Naive thymus-derived CD8-positive, alpha-beta T cell (primary cell): ENCODE measurements at places on chromosomes 3 and 15.

DNA sequence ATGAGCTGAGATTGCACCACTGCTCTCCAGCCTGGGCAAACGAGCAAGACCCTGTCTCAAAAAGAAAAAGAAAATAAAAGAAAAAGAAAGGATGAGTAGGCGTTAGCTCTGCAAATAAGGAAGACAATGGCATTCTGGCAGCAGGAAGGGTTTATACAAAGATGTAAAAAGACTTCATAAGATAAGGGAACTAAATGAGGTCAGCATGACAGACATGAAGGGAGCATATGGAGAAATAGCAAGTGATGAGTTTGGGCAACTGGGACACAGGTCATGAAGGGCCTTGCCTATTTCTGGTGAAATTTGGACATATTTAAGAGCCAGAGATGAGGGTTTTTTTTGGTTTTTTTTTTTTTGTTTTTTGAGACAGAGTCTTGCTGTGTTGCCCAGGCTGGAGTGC, 24.5 kb downstream of the TMEM266 start:
- DNase-seq, result no peak

GRCh38 chr3:101300073-101300472, 20.3 kb downstream of the IMPG2 start:
- no peak for DNase-seq

GRCh38 chr3:43692085-43692855, 1.5 kb downstream of the ABHD5 start:
- DNase-seq, result no peak

- no peak for DNase-seq
Observed at GRCh38 chr15:88645171-88646087, 6.6 kb downstream of the ISG20 start.

DNA sequence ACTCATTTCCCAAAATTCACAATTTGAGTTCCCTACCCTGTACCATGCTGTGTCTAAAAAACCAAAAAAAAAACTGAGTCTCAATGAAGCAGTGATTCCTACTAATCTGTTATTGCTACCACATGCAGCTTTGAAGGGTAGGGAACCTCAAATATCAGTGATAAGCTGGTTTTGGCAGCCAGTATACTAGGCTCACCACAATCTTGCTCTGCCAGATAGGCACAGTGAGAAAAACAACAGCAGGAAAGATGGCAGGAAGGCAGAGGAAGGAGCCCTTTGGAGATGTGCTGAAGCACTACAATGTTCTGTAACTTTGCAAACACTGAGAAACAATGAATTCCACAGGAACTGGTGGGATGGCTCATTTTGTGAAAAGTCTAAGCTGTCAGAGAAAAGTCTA, 96.9 kb upstream of the UBP1 start:
- DNase-seq, result no peak

DNA sequence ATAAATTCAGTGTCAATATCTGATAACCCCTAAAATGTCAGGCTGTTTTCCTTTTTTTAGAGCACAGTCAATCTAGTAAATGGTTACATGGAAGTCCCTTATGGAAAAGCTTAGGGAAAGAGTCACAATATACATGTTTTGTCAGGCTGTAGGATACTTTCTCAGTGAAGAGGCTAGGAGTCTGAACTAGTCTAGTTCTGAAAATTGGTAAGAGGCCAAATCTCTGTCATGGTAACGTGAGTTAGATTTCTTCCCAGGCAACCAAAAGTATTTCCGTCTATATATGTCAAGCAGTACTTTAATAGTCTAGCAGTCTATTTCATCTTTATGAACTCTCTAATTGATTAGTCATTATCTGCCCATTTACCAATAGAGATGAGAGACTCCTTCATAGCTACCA, 215.9 kb upstream of the LRRC3B start:
- DNase-seq, result no peak

GRCh38 chr15:94282269-94283250, 51.2 kb downstream of the MCTP2 start:
- DNase-seq, result no peak

GRCh38 chr3:126057936-126058335, 26.0 kb downstream of the SLC41A3 start:
- no peak for DNase-seq

- DNase-seq, result no peak
Observed at GRCh38 chr3:174620855-174621472, 238.2 kb upstream of the NAALADL2 start.

DNA sequence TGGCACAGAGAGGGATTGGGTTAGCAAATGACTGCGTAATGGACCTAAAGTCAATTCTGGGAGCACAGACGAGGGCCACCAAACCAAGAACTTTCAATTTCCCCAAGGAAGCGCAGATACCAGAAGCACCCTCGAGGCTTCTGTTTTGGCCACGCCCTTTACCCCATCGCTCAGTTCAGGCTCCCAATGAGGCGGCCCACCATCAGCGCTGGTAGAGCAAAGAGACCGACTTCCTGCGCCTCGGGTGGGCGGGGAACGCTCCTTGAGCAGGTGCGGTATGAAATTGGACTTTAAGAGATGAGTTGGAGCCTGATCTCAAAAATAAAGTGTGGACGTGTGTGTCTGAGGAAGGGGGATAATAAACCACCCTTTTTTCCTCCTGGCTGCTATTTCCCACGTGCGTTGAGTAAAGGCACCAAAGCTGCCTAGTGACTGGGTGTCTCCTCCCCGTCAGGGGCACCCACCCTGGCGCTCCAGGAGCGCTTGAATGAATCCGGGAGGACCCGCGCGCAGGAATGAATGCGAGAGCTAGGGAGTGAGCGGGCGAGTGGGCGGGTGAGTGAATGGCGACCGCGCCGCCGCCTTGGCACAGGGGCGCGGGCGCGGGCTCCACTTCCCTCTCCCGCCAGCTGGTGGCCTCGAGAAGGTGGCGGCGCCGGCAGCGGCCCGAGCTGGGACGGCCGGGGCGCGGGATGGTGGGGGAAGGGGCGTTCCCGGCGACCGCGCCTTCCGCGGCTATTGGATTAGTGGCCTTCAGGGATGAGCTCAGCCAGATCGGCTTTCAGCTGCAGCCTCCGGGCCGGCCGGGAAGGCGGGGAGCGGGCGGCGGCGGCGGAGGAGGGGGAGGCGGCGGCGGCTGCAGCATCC, at the start of gene SPSB4:
Gene SPSB4 (plus strand): TSS at position 772 of the 867 bp plus-strand sequence. CDS start 14,758 bp downstream, outside the sequence.
- DNase-seq, result no peak

GRCh38 chr15:34628577-34629152, 45.2 kb upstream of the GOLGA8B start:
- no peak for DNase-seq

DNA sequence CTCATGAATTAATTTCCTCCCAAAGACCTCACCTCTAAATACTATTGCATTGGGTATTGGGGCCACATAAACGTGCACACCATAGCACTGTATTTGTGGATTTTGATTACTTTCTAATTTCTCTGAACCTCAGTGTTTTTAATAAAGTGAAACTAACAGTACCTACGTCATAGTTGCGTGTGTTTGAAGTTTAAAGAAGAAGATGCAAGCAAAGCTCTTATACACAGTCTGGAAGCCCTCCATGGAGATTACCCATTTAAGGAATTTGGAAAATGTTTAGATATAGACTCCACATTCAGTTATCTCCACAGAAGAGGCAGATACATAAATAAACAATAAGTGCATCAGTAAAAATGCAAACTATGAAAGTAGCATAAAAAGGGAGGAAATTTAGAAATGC, 581.1 kb upstream of the GBE1 start:
- no peak for DNase-seq

- no peak for DNase-seq
Observed at GRCh38 chr15:87347806-87348515, 908.6 kb downstream of the NTRK3 start.
